RPMI8226 (cell line): ENCODE measurements at places on chromosomes 2 and 18.
A peak's percentile ranks its signal among the peaks of the same experiment; 100 is the strongest.

DNA sequence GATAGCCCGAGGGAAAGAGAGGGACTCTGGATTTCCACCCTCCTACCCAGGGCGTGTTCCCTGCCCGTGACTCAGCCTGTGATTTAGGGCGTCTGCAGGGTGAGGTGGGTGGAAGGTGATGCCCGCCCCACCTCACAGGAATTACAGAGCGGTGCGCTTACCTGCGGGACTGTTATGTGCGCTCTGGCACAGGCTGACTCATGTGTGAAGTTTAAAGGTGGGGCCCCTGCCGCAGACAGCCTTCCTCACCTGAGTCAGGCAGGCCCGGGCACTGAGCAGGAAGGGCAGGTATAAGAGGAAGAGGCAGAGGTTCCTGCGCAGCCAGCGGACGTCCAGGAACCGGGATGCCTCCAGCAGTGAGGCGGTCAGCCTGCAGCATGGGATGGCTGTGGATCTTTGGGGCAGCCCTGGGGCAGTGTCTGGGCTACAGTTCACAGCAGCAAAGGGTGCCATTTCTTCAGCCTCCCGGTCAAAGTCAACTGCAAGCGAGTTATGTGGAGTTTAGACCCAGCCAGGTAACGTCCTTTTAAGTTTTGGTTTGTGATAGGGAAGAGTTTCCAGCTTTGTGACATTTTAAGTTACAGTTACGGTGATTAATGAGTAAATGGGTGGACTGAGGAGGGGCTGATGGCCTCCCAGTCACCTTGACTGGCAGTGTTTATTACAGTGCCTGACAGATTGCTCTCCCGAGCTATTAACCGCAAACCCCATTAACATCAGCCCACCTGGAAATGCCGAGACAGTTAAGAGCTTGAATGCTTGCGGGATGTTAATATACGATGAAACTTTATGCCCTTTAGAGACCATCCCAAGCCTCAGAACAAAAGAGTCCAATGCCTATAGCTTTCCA is 141.6 kb upstream of the TTC39C start:
- DNase-seq = peak; percentile 21

GRCh38 chr2:144280009-144280408 is 239.9 kb downstream of the ZEB2 start:
- DNase-seq = no peak

DNA sequence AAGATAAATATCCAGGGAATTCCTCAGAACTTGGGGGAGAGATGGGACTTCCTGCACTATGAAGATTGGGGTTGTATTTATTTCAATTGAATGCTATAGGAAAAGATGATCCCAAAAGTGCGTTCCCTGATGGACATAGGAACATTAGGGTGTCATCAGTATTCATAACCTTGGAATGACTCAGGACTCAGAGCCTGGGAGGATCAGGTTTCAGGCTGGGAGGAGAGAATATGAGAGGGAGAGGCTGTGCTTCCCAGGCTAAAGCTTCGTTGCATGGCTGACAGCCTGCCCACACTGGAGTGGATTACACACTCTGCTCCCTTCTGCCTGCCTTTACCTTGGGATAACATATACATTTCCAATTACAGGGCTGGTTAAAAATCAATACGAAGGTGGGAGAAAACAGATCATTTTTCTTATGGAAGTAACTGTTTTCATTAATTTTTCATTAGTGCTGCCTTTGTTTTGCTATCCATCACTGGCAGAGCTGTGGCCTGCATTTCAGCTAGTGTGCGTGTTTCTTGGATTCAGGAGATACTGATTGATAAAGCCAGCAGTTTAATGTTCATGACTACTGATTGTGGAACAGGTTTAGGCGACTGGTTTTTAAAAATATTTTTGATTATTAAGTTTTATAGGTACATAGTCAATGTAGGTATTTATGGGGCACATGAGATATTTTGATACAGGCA is 118.7 kb downstream of the KCTD1 start:
- no peak for DNase-seq

- no peak for DNase-seq
Observed at GRCh38 chr18:58661423-58661822, 9.8 kb upstream of the MALT1 start.

DNA sequence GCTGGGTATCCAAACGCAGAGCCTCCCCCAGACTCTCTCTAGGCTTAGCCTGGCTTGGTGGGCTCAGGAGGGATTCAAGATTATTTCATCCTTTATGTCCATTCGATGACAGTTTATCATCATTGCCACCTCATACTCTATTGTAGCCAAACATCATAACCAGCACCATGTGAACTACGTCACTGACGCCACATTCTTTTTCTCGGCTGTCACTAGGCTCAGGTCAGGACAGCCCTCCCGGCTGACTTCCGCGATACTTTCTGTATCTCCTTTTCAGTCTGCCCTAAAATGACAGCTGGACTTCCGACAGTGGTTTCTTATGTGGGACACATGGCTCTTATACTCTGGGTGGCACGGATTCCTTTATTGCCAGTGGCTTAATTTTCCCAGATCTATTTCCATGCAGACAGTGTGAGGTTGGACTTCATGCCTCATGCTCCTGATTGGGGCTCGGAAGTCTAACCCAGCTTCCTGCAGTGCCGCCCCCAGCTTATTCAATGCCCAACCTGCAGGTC is 39.8 kb upstream of the SMIM21 start:
- no peak for DNase-seq

- no peak for DNase-seq
Observed at GRCh38 chr2:119326938-119327337, 39.7 kb downstream of the C2orf76 start.

- DNase-seq = no peak
Observed at GRCh38 chr2:227780981-227781615, 32.5 kb upstream of the CCL20 start.

DNA sequence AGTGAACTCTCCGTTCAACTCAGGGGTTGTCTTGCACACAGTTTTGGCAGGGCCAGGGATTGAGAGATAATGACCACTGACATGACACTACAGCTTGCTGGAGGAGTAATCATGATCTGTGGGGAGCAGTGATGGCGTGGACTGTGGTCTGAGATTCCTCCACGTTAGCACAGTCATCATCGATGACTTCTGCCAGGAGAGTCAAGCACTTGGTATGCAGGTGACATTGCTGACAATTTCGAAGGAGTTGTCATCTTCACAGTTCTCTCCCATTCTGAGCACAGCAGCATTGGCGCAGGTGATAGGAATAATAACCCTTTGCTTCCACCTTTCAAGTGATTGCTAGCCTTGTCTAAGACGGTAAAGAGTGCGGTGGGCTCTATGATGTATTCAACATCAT is 79.8 kb downstream of the SGPP2 start:
- DNase-seq = no peak

- DNase-seq = no peak
Observed at GRCh38 chr2:15559379-15560139, 1.6 kb downstream of the NBAS start.

DNA sequence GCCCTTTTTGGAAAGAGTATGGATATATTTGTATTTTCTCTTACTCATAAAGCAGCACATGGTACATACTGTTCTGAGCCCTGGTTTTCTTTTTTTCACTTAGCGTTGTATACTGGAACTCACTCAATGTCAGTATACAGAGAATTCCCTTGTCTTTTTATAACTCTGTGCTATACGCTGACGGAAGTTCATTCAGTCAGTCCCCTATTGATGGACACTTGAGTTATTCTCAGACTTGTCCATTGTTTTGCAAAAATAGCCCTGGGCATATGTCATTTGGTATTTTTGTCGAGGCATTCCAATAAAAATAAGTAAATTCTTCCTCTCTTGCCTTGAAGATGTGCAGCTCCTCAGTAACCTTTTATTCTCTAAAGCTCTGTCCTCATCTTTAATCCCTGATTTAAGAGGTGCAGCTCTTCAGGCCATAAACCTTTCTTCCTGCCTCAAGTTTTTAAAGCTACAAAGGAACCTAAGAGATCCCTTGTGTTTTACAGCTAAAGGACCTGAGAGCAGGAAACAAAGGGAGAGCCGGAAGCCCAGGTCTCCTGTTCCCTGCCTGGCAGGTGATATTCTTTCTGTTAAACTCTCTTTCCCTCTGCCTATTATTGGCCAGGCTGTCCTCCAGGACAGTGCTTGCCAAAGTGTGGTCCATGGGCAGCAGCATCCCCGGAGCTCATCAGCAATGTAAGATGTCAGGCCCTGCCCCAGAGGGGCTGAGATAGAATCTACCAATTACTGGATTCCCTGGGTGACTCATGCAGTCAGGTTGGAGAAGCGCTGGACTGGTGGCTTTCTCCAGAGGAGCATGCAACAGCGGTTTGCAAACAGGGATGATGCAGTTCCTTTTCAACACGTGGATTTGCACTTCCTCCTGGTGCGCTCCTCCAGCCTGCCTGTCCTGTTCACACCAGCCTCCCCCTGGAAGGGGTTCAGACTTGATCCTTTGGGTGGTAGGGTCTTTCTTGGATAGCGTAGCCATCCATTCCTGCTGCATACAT is 158.0 kb downstream of the NEDD4L start:
- no peak for DNase-seq

DNA sequence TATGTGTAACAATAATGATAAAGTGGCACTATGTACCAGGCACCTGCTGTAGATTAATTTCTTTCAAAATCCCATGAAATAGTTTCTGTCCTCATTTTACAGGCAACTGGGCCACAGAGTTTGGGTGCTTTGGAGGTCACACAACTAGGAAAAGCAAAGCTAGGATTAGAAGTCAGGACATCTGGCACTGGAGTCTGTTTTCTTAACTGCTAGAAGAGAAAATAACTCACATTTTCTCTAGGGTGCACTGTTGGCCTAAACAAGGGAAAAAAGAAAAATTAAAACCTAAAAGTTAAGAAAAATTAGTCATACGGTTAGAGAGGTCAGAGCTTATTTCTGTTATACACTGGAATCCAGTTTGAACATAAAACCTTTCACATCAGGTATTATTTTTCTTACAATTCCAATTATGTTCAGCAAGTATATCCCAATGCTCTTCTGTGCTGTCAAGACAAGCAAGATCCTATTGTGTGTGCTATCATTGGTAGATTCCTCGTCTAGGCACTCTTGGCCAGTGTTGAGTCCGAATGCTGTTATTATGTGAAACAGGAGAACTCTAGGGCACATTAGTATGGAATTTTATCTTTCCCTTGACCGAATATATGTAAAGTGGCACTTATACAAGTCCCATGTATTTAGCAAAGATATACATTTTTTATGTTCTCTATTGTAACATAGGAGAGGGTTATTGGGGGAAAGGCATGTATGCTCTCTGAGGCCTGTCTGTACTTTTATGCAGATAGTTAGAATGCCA is 1.5 kb upstream of the OSGEPL1 start:
- no peak for DNase-seq

GRCh38 chr2:15355386-15355785 is 205.7 kb downstream of the NBAS start:
- DNase-seq = no peak

DNA sequence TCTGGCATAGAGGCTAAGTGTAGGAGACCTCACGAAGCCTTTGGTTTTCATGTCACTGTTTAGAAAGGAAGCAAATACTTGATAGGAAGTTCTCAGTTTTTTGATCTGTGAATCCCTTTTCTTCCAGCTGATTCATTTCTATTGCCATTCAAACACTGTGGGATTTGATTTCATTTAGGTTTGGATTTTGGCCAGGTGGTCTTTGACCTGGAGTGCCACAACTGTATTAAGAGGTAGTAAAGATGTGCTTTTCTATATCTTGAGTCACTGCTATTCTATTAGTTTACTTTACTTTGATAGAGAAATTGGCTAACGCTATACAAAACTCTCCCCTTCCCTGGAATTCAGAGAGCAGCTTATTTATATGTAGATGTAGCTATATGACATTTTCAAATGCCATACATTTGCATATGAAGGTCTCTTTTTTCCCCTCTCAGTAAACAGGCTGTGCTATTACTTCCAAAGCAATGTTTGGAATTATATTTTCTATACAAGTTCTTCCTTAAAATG is 132.4 kb upstream of the CAVIN2 start:
- no peak for DNase-seq

DNA sequence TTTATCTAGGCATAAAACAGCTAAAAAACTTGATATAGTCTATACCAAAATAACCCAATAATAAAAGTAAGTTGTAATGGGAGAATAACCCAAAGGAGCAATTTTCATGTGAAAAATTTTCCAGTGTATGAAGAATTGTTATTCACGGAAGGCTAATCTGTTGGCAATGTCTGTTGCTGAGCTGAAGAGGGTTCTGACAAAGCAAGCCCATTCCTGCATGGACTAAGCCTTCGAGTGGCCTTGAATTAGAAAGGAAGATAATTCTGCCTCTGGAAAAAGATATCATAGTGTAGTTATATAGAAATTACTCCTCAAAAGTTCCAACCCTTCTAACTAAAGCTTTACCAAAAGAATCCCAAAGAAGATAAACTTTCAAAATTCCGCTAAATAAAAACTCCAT is 101.5 kb downstream of the MAP2 start:
- DNase-seq = no peak

DNA sequence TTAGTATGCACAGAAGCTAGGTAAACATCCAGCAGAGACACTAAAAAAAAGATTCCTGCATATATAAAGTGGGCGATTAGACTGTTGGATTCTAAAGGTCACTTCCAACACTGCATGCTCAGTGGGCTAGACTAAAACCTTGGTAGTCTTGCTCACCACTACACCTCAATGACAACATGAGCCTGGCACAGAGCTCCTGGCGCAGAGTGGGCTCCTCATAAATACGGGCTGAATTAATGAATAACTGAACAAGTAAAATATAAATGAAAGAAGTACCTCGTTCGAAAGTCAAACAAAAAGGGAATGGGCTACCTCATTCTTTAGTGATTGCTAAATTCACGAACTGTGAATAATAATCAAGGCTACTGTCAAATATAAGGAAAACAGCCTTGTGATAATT is 185.3 kb downstream of the STK39 start:
- no peak for DNase-seq

DNA sequence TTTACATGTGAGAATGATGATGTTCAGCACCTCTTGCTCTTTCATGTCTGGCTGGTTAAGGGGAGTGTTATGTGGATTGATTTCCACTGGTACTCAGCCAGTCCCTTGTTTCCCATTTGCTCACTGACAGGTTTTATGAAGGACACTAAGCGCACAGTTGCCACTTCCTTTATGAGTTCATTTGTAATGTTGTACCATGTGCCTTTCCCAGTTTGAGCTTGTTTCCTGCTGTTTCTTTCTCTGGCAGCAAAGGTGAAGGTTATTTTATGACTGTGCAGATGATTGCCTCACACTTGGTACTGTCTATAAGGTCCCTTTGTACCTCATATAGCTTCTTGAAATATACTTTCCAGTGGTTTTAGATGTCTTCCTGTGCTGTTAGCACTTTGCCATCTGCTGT is 1700.5 kb upstream of the TMEFF2 start:
- DNase-seq = no peak

DNA sequence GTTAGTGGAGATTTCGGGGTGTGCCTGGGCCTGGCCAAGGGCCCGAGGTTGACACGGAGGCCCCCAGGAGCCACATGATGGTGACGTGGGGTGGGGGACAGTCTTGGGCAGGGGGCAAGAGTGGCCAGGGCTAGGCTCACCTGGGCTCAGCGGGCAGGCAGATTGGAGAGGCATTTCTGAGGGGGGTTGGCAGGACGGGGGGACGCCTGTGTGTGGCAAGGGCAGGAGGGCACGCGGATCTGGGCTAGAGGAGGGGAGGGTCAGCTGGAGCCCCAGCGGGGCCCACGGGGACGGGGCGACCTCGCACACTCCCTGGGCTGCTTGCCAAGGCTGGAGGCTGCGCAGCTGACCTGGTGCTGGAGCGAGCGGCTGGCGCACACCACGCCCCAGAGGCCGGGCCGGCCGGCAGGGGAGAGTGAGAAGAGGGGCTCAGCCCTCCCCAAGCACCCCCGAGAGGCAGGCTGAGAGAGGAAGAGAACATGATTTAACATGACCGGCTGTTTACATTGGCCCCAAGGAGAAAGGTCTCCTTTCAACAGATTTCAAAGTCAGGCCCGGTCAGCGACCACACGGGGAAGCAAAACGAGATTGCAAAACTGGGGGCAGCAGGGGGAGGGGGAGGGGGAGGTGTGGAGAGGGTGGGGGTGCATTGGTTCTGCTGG is 38.0 kb upstream of the SNED1 start:
- DNase-seq = peak; percentile 67
